T1000 (cell line): ENCODE measurements at places on chromosomes 11 and 22.

DNA sequence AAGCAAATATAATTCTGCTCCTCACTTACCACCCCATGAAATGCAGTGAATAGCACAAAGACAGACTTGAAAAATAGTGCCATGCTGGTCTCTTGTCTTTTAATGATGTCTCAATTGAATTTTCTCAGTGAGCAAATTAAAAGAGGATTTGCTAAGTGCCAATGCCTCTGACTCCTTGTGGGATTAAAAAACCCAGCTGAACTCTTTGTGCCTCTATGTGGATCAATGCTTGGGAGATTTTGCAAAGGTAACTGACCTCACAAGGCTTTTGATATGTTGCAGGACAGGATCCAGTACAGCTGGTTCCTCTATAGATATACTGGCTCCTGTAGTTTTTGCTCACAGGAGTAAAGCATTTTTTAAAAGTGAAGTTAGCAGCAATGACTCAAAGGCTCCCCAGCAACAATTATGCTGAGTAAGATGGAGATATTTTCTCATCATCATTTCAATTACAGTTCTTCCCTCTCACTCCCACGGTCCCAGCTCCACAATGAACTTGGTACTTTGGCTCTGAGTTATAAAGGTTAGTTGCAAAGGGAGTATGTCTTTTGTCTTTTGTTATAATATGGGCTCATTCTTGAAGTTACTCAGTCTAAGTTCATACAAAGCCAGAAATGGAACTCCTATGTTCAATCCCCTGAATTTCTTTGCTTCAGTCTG is 471.5 kb downstream of the LRRC4C start:
- DNase-seq: no peak

DNA sequence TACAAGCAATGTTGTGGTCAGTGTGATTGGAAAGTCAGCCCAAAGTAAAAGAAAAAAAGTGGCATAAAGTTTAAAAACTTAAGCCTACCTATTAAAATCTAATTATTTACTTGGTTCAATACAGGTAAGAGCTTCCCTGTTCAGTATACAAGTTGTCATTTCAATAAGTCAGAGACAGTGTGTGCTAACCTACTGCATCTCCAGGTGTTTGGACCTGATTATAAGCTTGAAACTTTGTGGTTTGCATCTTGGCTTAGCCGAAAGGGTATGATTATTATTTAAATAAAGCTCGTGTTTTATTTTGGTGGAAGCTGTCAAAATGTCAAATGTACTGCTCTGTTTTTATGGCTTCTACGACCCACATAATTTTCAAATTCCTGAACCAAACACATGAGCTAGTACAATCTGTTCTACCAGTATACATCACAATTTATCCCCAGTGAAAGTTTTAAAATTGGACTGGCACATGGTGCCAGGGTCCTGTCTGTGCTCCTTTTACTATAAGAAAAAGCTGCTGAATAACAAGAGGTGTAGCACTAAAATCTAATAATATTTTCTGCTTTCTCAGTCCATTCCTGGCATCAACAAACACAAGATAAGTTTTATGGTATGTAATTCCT is 103.9 kb upstream of the ANO3 start:
- no peak for DNase-seq

- DNase-seq: no peak
These were observed 110.5 kb downstream of the KCNQ1 start for GRCh38 chr11:2555336-2555735.

DNA sequence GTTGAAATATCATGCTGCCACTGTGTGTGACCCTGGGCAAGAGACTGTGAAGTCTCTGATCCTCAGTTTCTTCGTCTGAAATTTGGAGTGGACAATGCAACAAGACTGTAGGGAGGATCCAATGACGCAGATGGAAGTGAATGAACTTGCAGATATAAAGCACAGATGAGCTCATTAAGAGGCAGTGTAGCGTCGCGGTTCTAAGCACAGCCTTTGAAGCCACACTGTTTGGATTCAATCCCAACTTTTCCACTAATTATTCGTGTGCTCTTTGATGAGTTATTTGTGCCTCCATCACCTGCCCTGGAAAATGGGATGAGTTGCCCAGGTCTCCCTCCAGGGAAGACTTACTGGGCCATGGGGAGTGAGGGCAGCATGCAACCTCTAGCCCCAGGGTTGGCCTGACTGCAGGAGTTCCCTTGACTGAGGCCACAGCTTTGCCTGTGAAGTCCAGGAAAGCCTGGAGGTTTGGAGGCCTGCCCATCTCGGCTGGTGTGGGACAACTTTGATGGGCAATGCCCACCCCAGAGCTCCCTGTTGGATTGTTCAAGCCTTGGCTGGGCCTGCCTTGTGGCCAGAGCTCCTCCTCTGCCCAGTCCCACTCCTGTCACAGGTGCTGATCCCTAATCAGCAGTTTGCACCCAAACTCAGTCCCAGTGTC is 266.0 kb upstream of the B3GAT1 start:
- DNase-seq: no peak

DNA sequence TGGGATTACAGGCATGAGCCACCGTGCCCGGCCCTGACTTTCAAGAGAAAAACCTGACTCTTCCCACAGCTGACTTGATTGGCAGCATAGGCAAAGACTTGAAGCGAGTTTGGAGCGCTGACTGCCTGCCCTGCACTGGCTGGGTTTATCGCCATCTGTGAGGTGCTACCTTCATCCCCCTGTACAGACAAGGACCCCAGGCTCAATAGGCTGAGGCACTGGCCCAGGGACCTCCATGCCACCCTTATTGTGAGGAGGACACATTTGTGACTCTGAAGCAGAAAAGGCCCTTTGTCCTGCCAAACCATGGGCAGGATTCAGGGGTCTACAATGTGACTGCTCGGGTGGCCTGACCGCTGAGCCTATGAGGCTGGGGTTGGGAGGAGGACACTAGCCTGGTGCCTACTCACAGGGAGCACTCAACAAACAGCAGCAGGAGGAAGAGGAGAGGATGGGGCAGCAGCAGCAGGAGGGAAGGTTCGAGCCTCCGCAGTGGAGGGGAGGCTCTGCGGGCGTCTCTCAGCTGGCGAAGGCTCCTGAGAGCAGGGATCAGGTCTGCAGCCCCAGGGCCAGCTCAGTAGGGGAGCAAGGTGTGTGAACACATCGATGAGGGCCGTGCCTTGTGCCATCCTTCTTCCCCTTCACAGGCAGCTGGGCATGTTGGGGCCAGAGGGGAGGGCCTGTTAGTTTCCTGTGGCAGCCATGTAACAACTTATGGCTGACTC is 72.9 kb upstream of the WNT7B start:
- no peak for DNase-seq

GRCh38 chr11:12220305-12220704 is 109.9 kb downstream of the MICAL2 start:
- no peak for DNase-seq

DNA sequence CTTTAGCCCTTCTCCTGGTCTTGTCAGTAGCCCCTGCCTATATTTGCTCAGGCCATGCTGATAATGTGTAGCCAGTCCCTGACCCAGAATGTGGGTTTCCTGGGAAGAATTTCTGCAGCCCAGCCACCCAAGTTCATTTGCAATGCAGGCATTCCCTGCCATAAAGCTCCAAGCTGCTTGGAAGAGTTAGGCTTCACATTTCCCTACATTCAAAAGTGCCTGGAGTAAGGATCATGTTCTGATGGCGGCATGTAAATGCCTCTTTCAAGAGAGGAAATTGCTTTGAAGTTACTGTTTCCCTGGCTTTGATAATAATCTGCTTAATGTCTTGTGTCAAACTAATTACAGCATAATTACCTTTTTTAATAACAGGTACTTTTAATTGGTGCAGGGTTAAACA is 266.1 kb downstream of the MIAT start:
- DNase-seq: no peak

DNA sequence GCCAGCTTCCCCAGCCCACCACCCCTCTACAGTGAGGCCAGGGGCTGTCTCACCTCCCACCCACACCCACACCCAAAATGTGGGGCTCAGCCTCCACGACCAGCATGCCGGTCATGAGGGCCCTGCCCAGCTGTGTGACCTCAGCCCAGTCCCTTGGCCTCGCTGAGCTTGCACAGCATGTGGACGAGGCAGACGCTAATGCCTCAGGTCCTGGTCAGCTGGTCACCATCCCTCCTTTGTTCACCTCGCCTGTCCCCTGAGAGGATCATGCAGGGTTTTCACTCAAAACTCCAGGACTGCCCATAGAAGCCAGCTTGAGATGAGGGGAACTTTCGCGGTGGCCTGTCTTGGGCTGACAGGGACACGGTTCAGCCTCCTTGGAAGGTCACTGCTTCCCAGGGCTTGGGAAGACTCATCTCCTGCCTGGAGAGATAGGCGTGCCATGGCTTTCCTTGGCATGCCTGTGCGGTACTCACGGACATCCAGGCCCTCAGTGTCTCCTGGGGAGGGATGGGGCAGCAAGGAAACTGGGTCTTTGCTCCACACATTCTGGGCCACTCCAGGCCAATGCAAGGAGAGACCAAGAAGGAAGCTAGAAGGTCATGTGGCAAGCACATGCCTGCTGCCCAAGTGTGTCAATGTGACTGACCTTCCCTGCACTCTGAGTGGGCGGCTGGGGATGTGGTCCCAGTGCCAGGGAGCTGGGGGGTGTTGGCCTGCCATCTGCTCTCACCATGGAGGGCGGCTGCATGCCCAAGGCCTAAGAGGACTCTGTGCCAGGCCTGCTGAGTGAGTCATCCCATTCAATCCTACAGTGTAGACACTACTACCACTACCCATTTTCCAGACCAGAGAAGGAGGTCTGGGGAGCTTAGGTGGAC is 3.2 kb upstream of the RTN4R start:
- DNase-seq: no peak

- no peak for DNase-seq
These were observed 2001.0 kb downstream of the LRRC4C start for GRCh38 chr11:39458481-39458880.

DNA sequence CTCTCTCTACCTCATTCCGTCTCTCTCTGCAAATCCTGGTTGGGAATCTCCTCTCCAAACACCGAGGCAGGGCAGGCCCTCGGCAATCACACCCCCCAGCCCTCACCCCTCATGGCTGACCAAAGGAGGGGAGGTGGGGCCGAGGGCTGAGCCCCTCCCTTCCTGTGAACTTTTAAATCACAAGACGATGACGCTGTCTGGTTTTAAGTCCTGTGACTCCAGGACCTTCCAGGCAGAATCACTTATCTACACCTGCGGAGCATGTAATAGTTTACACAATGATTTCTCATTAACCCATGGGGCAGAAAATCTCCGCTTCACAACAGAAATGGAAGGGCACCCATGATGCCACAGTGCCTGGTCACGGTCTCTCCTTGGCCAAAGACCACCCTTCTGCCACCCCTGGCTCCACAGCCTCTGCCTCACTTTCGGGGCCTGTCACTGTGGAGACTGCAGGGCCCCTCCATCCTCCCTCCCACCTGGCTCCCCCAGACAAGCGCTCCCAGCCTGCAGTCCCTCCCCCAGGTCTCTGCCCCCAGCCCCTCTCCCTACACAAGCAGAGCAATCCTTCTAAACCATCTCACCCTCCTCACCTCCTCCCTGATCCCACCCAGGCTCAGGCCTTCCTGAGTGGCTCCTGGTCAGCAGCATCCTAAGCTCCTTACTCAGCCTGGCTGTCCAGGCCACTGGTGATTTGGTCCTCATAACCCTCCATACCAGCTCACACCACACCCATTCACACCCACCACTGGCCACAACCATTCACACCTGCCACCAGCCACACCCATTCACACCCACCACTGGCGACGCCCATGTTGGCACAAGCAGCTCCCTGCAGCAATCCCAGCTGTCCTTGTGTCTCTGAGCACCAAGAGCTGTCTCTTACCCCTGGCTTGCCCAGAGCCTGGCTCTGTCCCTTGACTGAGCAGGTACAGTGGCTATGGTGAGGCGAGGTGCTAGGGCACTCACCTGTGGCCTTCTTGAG is 30.7 kb upstream of the ARFGAP3 start:
- DNase-seq: no peak

DNA sequence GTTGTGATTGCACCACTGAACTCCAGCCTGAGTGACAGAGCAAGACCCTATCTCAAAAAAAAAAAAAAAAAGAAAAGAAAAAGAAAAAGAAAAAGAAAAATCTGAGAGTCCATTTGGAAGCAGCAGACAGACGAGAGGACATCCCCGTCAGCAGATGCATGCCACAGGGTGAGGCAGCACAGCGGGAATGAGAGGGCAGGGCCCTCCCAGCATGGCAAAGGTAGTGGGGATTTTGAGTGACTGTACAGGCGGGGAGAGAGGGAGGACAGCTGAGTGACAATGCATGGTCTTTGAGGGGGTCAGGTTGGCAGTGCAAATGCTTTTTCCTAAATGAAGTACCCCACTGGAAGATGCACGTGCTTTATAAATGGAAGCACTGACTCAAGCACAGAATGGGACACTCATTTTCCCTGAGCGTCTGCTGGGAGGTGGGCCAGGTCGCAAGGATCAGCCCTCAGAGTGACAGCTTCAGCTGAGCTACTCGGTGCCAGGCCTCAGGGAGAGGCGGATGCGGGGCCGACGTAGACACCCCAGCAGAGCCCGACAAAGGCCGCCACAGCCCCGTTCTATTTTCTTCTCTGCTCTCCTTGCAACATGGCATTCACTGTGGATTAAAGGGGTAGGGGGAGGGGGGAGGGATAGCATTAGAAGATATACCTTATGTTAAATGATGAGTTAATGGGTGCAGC is 113.5 kb downstream of the SHANK2 start:
- DNase-seq: no peak

DNA sequence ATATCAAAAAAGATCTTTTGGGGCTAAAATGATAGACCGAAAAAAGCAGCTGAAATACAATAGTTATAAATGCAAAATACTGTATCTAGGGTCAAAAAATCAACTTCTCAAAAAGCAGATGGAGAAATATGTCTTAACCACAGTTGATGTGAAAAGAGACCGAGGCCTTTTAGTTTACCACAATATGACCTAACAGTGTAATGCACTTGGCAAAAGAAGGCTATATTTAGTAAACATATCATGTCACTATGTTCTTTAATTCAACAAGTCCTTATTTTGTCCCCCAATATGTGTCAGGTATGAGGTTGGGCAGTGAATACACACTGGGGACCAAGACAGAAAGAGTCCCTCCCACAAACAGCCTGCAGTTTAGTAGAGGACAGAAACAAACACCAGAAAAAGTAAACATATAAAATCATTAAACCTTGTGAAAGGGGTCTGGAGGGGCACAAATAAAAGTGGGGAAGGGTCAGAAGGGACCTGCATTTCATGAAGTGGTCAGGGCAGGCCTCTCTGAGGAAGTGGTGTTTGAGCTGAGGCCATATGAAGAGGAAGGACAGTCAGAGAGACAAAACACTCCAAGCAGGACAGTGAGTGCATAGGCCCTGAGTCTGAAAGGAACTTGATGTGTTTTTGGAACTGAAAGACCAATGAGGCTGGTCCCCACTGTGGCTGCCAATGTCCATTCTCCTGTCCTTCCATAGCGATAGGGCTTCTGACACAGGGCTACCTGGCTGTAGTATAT is 53.4 kb downstream of the LIF start:
- DNase-seq: no peak

GRCh38 chr11:19873730-19874129 is 161.1 kb downstream of the NAV2 start:
- no peak for DNase-seq

DNA sequence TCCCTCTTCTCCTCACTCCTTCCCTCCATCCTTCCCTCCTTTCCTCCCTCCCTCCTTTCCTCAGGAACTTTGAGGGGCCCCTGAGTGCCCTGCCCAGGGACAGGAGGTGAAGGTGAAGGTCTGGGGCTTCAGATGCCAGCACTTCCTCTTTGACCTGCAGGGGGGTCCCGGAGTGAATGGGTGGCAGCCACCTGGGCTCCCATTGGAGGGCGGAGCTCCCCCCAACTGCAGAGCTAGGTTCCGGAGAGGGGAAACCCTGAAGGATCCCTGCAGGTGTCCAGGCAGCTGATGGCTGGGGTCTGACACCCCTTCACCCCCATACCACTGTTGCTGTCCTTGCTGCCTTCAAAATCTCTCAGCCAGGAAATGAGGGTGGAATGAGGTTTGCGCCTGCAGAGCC is 1131.3 kb downstream of the BRD1 start:
- no peak for DNase-seq

GRCh38 chr22:20517422-20517821 is 10.0 kb downstream of the MED15 start:
- DNase-seq: no peak
